Activated T-cell treated with anti-CD3 and anti-CD28 coated beads, Interleukin-2, amount 50 U/mL, for 72 hours (primary cell): ENCODE measurements at places on chromosomes 1 and 21.

GRCh38 chr1:153919876-153920852 is 2.6 kb downstream of the GATAD2B start:
- DNase-seq, result peak; percentile 5

GRCh38 chr1:78426408-78426807 is 64.4 kb upstream of the PTGFR start:
- no peak for DNase-seq

- DNase-seq, result no peak
Measured at GRCh38 chr1:77468257-77468948, 186.6 kb downstream of the AK5 start.

- no peak for DNase-seq
Measured at GRCh38 chr21:42155045-42155855, 63.7 kb upstream of the ABCG1 start.

DNA sequence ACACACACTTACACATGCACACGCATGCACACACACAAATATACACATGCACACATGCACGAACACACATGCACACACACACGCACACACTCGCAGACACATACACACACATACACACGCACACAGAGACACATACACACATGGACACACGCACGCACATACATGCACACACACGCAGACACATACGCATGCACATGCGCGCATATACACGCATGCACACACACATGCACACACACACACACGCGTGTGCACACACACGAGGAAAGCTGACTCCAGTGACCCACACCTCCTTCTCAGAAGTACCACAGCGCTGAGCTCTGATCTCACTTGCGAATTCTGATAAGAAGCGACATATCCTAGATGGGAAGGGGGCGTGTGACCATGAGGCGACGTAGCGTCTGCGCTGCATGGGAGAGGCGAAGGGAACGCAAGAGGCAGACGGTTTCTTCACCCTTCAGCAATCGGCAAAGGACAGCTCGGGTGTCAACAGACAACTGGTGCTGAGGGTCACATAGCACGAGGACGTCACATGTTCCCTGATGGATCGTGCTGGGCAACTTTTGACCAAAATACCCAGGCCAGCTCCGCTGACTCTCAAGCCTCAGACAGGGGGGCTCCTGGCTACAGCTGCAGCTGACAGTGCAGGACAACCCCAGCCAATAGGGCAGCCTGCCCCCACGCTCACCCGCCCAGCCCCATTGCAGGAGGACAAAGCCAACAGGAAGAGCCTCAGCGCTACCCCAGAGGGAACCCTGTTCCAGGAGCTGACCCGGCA is 16.0 kb upstream of the PDE9A start:
- DNase-seq, result no peak

GRCh38 chr1:91700332-91700731 is 185.6 kb downstream of the TGFBR3 start:
- DNase-seq, result no peak

DNA sequence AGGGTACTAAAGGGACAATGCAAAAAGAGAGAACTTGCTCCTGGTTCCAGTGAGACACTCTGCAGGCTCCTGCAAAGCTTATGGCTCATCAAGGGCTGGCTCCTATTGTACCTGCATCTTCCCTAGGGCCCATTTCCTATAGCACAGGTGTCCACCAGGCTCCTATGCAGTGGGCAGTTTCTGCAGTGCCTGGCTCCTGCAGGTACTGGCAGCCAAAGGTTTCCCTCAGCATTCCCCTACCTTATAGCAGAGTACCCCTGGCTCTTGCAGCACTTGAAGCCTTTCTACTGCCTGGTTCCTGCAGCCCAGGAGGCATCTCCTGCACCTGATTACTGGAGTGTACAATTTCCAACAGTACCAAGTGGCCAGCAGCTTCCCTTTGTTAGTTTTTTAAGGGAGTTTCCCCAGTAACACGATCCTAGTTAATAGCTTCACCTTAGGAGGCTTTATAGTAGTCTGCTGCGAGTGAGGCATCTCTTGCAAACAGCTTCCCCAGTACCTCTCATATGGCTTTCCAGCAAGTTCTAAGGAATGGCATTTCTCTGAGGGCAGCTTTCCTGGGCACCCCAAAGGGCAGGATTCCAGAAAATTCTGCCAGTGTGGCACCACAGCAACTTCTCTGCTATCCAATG is 141.7 kb downstream of the DENND1B start:
- no peak for DNase-seq

- DNase-seq, result no peak
Measured at GRCh38 chr1:55071477-55071876, 32.1 kb downstream of the PCSK9 start.

- no peak for DNase-seq
Measured at GRCh38 chr1:203818399-203818798, 23.0 kb downstream of the ZBED6 start.

- DNase-seq, result no peak
Measured at GRCh38 chr1:199979071-199979470, 48.4 kb upstream of the NR5A2 start.

GRCh38 chr1:210598135-210598652 is 269.5 kb downstream of the HHAT start:
- DNase-seq, result no peak

DNA sequence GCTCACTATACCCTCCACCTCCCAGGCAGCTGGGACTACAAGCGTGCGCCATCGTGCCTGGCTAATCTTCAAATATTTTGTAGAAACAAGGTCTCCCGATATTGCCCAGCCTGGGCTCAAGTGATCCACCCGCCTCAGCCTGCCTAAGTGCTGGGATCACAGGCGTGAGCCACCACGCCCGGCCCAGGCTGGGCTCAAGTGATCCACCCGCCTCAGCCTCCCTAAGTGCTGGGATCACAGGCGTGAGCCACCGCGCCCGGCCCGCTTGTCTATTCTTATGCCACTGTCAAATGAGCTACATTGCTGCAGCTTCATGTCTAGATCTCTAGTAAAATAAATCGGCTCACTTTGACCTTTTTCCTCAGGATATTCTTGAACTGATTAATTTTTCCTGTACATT is 107.7 kb upstream of the COL6A1 start:
- DNase-seq, result no peak

DNA sequence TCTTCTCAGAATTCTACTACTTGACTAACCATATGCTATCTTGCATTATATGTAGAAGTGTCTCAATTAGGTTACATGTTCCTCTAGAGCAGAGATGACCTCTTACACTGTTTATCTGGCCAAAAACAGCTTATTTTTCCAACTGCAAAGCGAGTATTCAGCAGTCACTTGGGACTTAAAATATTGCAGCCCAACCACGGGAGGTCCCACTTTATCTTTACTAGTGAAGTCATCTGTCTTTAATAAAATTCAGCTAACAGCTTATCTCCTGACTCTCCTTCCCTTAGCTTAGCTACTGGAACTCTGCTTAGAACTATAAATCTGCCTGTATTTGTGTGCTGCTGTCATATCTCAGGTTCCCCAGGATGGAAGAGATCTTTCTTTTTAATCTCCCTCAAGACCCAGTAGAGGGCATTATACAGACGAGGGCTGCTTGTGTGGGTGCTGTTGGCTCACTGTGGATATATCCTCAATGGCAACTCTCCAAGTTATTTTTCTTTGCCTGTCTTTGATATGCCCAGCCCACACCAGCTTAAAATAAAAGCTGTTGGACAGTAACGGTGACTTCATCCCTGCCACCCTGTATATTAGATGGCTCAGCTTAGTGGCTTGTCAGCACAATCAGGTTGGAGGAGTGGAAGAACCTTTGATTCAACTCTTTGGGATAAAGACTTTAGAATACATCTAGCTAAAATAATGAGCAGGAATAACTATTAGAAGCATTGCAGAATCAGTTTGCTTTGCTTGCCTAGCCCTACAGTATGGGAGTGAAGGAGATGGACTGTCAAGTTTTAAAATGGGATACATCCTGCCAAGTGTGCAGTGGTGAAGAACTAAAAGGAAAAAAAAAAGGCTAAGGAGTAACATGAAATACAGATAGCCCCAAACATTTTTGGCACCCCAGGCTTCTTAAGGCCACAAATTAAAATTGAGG is 9.6 kb downstream of the ENSA start:
- DNase-seq, result no peak

- no peak for DNase-seq
Measured at GRCh38 chr1:207949571-207950195, 38.8 kb upstream of the CD34 start.

DNA sequence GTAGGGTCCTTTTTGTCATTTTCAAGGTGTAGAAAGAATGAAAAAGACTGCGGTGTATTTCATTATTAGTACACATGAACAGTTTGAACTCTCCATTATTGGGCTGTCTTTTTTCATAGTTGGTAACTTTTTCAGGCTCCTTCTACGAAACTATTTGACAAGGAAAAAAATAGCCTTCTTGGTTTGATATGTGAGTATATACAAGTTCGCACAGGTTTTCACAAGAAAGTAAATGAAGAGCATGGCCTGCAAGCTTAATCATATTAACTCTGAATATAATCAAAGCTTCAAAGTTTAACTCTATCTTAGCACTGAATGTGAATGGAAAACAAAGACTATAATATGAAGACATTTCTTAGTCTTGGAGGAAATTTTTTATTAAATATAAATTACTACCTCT is 290.0 kb upstream of the ADGRL2 start:
- no peak for DNase-seq

DNA sequence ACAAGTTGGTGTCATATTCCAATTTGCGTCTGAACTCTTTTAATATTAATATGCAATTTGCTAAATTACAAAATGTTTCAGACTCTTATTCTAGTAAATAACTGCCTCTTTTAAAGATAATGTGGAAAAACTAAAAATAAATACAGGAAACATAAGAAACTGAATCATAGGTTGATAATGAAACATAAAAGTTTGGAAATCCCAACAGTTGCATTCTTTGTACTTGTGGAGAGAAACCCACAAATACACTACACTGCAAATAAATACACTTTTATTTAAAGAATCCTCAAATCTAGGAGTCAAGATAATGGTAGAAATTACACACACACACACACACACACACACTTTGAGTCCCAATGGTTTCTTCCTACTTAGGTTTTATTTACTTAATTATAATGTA is 5.2 kb downstream of the BRINP3 start:
- no peak for DNase-seq

- DNase-seq, result peak; percentile 72
Measured at GRCh38 chr1:93607814-93608186, 73.8 kb downstream of the BCAR3 start.
